ENCODE measurements at places on chromosomes 3 and 15.

- no peak for DNase-seq
Observed at GRCh38 chr15:101188637-101189408, 63.0 kb downstream of the CHSY1 start.

DNA sequence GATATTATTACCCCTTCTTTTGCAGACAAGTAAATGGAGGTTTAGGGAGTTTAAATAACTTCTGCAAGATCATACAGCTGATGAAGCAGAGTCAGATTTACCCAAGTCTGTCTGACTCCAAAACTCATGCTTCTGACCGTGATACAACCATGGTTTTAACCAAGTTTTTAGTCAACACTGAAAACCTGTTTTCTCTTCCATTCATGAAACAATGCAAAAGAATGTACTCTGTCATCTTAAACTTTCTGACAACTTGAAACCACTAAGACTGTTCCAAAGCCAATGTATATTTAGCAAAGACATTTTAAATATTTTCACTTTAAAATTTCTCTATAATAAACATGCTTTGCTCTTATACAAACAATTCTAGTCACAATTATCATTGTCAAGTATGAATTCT is 77.0 kb upstream of the RBMS3 start:
- DNase-seq: no peak

DNA sequence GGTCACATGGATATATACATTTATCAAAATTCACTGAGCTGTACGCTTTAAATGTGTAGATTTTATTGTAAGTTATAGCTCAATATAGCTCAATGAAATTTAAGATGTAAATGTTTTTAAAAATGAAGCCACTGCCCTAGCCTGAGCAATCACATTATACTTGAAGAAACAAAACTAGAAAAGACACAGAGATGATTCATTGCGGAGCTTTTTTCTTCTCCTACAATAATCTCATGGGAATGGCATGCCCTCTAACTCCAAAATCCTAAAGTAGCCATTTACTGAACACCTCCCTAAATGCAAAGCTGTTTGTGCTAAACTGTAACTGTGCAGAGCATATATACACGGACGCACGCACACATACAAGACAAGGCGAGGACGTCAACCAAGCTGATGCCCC is 84.2 kb downstream of the MYO9A start:
- no peak for DNase-seq

DNA sequence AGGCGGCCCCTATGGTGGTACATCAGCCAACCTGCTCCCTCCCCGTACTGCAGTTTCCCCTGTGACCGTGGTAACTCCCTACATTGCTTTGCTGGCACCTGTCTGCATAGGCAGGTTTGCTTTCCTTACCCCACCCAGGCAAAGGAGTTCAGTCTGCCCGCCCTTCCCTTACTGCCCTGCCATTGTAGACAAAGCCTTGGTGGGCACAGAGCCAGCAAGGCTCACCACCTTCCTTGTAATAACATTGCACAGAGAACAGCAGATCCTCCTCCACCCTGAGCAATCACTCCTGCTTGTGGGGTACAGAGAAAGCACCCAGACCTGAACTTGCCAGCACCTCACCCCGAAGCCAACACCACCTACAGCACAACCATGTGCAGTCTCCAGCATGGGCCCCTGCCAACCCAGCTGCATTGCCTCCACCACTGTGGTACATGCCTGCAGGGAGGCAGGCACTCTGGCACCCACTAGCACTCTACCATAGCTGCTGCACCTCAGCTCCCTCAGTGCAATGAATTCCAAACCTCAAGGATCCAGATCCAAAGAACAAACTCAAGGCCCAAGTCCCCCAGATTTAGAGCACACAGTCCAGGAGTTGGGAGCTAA is 192.7 kb upstream of the KCNMB2 start:
- no peak for DNase-seq

- DNase-seq: no peak
Observed at GRCh38 chr3:14525685-14526631, 14.2 kb downstream of the GRIP2 start.

GRCh38 chr3:51975852-51976549 is 1.1 kb downstream of the ABHD14A start:
- DNase-seq: no peak

- no peak for DNase-seq
Observed at GRCh38 chr3:25604107-25604805, 60.5 kb downstream of the TOP2B start.

- no peak for DNase-seq
Observed at GRCh38 chr3:65659396-65659795, 379.3 kb downstream of the MAGI1 start.

Measured in keratinocyte (primary cell).